ENCODE measurements at places on chromosomes 11 and 22.
A peak's percentile ranks its signal among the peaks of the same experiment; 100 is the strongest.

DNA sequence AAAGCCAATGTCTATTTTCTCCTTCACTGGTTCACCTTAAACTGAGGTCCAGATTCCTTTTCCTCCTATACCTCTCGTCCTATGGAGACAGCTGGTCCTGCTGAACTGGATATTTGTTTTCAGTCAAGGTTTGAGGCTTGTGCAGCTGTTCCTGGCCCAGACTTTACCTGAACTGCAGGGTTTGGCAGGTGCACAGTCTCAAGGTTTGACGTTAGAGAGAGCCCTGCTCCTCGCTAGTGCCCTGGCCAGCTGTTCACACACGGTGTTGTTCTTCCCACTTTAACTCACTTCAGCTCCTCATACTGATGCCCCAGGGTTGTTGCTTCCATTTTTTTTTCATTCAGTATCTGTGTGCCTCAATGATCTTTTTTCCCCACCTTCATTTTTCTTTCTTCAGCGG lies 74.0 kb upstream of the TTC12 start:
- DNase-seq: no peak

DNA sequence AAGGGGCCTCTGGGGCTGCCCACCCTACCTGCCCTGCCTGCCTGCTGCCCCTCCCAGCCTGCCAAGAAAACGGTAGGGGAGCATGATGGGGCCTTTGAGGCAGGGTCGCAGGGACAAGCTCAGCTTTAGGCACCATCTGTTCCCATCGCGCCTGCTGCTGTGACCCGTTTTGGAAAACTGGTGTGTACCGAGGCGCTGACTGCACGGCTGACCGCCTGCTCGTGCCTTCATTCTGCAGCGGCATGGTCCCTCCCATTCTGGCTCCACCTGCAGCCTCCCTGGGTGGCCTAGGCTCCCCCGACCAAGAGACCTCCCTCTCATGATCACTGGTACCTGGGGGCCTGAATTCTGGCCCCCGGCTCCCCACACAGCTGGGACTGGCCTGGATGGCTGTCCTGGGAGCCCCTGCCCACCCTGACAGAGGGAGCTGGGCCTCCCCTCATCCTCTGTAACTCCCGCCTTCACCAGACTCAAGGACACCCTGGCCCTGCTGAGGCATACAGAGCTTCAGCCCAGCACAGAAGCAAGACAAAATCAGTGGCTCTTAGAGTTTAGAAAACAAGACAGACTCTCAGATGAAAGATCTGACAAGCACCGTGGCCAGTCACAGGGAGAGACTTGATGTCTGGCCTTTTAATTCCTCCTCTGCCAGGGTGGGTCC lies 6.5 kb upstream of the MYRF start:
- DNase-seq: no peak

DNA sequence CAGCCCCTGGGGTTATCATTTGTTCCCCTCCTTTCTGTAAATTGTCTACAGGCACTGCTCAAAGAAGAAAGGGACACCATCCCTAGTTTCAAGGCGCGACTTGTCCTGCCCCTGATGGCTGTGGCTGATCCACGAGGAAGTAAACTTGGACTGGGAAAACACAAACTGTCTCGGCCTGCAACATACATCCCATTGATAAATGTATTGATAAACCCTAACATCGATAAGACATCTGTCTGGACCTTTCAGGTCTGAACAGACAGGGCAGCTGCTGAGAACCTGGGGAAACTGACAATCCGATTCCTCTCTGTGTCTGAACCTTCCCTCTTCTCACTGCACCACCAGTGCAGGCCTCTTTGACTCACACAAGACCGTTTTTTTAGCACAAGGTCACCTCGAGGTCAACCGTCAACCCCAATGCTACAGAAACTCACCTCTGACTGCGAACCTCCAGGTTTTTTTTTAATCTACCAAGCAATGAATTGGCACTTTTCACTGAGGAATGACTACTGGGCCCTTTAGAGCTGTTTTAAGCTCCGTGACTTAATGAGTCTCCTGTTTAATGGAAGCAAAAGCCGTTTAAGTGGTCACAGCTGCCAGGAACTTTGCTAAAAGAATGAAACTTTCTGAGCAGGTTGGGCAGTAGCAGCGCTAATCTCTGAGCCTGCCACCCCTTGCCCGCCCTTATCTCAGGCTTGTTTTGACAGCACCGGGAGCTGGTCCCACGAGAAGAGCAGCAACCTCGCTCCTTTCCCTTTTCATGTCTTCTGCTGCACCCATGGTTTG lies 203.8 kb upstream of the TMEM45B start:
- DNase-seq: no peak

- peak; percentile 74 for DNase-seq
These were observed at the start of gene ANO5 for GRCh38 chr11:22192642-22193347. TSS of gene ANO5 (plus strand) at chr11:22193085. CDS start at chr11:22193493, 408 bp downstream.

- DNase-seq: no peak
These were observed 84.1 kb downstream of the PARVA start for GRCh38 chr11:12461516-12461915.

- DNase-seq: no peak
These were observed 258.5 kb downstream of the FAM76B start for GRCh38 chr11:95531116-95531515.

DNA sequence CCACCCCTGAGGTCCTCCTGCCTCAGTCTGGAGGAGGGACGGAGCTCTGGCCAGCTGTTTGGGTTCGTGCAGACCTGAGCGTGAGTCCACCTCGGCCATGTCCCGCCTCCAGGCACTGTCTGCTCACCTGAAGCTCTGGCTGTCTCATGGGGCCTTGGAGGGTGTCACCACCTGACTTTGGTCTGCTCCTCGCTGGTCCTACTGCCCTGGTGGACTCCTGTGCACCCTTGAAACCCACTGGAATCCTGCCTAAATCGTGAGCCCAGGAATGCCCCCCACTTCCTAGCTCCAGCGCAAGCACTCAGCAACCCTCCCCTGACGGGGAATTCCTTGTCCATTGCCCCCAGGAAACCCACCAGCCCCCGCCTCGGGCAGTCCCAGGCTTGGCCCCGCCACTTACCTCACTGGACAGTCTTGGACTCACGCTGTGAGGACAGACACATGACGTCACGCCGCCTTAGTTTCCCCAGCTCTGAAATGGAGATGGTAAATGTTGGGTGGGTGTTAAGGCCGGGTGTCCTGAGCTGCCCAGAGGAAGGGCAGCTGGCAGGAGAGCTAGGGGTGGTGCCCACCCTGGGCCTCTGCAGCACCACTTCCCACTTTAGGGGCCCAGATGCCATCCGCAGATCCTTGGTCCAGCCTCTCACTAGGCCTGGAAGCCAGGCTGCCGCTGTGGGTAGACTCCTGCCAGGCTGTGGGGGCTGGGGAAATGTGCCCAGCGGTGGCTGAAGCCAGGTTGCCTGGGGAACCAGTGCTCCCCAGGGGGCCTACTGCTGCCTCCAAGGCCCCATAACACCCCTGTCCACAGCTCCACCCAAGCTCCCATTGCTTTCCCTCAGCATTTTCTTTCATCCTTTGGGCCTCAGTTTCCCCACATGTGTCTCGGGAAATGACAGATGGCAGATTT lies 18.2 kb upstream of the TBX1 start:
- no peak for DNase-seq

- DNase-seq: peak; percentile 81
These were observed 42.3 kb downstream of the TRMU start for GRCh38 chr22:46377525-46378425.

DNA sequence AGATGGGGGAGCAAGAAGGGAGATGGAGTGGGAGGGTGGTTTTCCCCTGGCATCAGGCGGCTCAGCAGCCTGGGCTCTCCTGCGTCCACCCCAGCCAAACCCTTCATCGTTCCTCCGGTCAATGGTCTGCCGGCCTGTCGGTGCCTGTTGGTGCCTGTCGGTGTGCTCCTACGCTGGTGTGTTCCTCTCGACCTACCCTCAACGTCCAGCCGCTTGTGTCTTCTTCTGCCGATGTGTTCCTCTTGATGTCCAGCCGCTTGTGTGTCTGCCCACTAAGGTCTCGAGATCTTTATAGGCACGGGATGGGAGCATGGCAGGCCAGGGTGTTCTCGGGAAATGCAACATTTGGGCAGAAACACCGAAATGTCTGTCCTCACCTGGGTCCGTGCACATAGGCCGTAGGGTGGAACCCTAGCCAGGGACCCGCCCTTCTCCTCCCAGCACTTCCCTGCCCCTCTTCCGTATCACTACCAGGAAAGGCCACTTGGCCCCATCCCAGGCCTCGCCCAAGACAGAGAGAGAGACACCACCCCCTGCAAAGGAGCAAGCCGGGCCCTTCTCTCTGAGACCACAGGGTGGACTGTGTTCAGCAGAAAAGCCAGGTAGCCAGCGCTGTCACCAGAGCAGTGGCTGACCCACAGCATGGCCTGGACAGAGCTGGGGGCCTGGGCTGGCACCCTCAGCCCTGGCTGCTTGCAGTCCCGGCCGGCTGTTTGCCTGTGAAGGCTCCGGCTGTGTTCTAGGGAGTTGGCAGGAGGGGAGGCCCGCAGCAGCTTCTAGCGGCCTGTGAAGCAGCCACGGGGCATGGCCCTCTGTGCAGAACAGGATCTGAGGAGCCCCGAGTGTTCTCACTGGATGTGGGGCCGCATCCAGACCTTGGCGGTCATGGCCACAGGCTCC lies 61.6 kb upstream of the KCNQ1OT1 start:
- peak; percentile 36 for DNase-seq

DNA sequence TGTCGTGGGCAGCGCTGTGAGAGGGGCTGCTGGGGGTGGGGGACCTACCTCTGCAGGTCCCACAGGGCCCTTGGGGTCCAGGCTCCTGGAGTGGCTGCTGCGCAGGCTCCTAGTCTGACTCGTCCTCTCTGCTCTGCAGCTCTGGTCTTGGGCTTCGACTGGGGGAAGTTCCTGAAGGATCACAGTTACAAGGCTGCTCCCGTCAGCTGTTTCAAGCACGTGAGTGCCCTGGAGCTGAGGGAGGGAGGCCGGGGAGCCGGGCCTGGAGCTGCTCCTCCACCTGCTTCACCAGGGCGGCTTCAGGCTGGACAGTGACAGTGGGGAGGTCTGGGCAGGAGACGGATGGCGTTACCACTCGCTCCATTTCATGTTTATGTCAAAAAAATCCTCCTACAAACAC lies 11.9 kb downstream of the L3MBTL2 start:
- no peak for DNase-seq

GRCh38 chr11:88555829-88556202 lies 218.3 kb upstream of the CTSC start:
- DNase-seq: no peak

GRCh38 chr22:36739185-36739584 lies 35.6 kb upstream of the CACNG2 start:
- DNase-seq: no peak

GRCh38 chr11:7004482-7004881 lies 15.7 kb downstream of the ZNF214 start:
- DNase-seq: peak; percentile 13

- no peak for DNase-seq
These were observed 130.6 kb downstream of the SPATA19 start for GRCh38 chr11:133714471-133715375.

DNA sequence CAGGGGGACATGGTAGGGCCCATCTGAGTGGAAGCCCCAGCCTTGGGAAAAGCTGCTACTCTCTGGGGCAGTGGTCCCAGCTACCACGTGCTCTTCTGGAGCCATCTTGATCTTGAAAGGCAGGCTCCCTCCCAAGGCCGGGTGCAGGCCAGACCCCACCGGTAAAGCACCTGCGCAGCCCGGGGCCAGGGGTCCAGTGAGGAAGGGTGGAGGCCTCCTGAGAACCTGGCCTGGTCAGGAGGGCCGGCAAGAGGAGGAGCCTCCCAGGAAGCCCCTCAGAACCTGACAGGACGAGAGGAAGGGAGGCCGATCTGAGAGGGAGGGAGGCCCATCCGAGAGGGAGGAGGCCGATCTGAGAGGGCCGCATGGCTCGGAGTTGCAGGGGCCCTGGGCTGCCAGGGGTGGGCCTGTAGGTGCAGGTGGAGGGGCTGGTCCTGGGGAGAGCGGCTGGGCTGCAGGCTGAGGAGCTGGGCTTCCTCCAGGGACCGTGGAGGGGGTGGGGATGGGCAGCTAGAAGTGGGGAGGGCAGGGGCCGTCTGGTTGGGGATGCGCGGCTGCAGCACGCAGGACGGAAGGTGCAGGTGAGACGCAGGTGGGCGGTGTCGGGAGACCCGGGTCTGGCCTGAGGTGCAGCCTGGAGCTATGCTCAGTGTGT lies 529 bp downstream of the GRAMD4 start:
- DNase-seq: no peak

DNA sequence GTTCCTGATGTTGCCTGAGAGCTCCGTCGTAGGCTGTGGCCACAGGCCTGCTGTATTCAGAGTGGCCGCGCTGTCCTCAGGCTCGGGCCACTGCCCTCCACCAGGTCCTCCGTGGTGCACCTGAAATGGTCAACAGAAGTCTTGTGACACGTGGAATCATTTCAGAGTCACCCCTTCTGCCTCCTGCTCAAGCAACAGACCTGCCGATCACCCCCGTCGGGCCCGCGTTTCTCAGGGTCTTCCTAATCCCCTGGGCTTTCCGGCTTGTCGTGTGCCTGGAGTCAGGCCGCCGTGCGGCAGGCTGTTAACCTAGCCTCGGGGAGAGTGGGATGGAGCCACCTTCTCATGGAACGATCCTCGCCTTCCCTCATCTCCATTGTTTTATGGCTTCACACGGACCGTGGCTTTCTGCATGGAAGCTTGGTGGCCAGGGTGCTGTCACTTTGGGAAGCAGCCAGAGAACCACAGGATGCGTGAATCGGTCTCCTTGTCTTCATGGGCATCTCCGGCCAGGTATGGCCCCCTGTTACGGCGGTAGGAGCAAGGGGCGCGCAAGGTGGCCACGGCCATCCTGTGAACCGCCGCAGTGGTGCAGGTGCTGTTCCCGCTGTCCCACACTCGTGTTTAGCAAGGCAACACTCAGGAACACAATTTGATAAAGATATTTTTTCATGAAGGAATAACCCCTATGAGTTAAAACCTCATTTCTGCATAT lies 24.1 kb downstream of the NADSYN1 start:
- no peak for DNase-seq

DNA sequence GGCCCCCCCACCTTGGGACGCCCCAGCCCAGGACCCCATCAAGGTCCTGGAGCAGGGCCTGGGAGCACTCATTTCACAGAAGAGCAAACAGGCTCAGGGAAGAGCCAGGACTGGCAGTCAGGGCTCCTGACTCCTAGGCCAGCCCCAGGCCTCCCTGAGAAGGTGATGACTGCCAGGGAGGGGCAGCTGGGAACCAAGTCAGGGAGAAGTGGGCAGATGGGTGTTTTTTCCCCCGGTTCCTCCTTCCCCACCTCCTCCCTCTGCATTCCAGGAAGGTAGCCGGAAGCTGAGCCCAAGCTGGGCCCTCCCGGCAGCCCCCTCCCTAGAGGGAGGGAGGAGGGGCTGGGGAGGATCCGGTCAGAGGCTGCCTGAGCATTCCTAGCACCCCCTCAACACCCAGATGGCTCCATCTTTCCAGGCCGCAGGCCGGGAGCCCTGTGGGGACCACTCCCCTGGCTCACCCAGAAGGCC lies 19.6 kb downstream of the MYRF start:
- DNase-seq: no peak

GRCh38 chr11:11349870-11350337 lies 3.1 kb downstream of the CSNK2A3 start:
- no peak for DNase-seq

DNA sequence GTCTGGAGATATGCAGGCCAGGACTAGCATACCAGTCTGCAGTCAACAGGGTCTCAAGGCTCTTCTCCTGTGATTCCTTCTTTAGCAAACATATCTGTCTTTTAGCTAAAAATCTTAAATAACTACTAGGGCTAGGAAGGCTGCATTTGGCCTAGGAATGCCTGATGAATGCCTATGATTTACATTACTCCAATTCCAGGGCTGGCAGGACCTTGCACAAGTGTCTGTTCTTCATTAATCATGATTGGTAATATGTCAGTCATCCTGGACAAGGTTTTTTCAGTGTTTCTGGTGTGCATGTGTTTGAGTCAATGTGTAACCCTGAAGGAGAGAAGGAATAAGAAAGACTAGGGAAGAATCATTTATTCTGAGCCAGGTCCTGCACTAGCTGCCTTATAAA lies 280.5 kb upstream of the NARS2 start:
- no peak for DNase-seq
